ENCODE measurements at places on chromosomes 2 and 18.

GRCh38 chr18:78821396-78821795 is 158.2 kb upstream of the SALL3 start:
- no peak for DNase-seq

DNA sequence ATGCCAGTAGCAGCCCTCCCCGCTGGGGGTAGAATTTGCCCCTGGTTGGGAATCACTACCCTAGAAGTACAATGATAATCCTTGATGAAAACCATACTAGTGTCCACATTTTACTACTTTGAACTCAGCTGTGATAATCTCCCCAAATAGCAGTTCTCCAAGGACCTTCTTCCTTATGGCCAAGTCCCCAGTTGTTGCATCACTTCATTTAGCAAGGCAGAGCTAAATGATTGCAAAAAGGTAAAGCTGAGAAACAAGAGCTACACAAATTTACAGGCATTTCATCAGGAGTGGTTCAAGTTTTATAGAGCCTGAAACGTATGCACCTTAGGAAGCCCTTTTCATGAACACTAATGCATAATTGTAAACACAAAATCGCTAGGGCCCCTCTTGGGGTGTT is 44.9 kb upstream of the REL start:
- no peak for DNase-seq

DNA sequence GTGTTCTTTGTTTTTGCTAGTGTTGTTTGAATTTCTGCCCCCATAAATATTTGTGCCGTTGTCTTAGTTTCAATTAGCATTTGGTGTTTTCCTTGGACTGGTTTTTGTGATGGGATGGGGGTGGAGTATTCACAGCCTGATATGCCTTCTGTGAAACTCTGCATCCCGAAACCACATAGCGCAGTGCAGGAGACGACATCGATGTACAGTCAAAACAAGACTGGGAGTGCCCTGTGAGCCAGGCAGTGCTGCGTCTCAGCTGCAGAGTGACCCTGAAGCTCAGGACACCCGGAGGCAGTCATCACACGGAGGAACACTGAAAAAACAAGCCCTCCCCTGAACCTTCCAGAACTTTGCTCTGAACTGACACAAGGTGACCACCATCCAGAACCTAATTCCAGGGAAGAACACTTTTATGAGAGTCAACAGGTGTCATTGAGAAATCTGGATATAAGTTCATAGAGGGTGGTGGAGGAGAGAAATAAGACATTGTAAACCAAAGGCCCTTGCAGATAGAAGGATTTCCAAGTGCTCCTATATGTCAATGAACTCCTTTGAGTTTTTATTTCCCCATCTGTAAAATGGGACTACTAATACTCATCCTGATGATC is 61.2 kb upstream of the CABLES1 start:
- DNase-seq = no peak

DNA sequence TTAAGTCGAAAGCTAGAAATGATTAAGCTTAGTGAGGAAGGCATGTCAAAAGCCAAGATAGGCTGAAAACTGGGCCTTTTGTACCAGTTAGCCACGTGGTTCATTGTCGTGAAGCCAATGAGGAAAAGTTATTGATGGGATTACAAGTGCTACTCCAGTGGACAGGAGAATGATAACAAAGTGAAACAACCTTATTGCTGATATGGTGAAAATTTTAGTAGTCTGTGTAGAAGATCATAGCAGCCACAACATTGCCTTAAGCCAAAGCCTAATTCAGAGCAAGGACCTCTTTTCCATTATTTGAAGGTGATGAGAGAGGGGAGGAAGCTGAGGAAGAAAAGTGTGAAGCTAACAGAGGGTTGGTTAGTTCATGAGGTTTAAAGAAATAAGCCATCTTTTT is 24.1 kb upstream of the RAMP1 start:
- no peak for DNase-seq

- DNase-seq = no peak
Observed at GRCh38 chr2:2026851-2027250, 282.5 kb upstream of the PXDN start.

DNA sequence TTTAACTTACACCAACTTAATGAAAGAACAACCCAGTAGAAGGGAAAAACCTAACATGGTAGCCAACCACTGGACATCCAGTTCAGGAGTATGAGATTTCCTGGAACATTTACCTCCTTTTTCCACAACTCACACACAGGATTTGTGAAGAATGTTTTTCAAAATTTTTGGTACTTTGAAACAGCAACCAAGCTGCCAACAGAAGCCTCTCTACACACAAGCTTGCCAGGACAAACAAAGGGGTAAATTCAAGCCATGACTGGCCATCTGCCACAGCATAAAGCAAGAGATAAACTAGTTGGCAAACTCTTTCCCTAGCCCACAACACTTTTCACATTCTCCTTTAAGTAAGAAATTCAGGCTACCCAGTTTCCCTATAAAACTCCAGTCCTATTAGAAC is 21.4 kb downstream of the MGAT4A start:
- DNase-seq = no peak

DNA sequence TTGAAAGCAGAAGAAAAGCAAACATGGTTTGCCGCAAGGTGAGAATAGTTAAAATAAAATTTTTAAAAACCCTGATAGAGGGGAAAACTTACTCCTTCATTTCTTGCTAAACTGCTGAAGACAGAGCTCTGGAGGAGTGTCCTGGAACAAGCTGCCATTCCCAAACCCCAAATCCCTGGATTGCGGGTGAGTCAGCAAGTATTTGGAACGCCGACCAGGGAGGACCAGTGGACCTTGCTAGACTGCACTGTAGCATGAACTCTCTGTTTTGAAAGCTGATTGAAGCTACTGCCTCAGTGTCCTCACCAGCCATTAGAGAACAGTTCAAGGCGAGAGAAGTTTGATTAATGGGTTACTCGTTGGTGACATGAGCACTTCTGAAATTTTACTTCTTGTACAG is 99.4 kb upstream of the RASGRP3 start:
- DNase-seq = no peak

- DNase-seq = no peak
Observed at GRCh38 chr18:62586781-62587487, 64.1 kb downstream of the ZCCHC2 start.

DNA sequence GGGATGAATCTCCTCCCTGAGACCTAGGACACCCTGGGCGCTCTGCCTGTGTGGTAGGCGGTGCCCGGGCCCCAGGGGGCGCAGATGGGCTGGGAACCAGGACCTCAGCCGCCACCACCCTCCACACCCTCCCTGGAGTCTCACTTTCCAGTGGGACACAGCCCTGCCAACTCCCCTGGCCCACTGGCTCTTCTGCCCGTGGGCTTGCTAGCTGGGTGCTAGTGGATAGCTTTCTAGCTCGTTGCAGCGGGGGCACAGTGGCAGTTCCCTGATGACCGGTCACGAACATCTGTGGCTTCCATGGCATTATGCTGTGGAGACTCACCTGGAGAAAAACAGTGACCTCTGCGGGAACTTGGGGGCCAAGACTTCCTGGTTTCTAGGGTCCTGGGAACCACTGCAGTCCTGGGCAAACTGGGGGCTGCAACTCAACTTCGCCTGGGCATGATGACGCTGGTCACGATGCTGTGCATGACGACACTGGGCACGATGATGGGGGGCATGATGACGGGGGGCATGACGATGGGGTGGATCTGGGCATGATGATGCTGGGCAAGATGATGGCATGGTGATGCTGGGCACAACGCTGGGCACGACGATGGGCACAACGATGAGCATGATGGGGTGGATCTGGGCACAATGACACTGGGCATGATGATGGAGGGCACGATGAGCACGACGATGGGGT is 31.0 kb upstream of the ALLC start:
- DNase-seq = no peak

- DNase-seq = no peak
Observed at GRCh38 chr2:19796035-19796695, 105.6 kb downstream of the TTC32 start.

DNA sequence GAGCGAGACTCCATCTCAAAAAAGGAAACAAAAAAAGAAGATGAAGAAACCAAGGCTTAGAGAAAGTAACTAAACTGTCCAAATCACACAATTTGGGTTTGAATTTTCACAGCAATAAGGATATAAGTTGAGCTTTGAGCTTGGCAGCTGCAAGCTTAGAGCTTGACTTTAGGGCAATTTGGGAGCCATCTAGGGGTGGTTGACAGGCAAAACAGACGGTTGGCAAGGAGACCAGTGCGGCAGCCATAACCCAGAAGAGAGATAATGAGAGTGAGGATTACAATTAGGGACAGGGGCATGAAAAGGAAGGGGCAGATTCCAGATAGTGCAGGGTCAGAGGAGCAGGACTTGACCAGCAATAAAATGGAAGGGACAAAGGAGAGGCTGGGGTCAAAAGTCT is 382.2 kb upstream of the HNRNPA3 start:
- no peak for DNase-seq

DNA sequence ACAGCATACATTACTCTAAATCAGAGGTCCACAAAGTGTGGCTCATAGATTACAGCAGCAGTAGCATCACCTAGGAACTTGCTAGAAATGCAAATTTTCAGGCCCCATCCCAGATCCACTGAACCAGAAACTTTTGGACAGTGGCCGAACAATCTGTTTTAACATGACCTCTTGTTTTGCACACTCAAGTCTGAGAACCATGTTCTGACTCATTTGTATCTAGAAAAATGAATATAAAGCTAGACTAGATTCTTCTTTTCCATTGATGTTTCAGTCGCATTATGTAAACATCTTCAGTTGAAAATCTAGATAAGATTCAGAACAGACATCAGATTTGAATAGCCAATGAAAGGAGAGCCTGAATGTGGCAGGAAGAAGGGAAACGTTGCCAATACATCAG is 608.8 kb downstream of the LRP1B start:
- no peak for DNase-seq

DNA sequence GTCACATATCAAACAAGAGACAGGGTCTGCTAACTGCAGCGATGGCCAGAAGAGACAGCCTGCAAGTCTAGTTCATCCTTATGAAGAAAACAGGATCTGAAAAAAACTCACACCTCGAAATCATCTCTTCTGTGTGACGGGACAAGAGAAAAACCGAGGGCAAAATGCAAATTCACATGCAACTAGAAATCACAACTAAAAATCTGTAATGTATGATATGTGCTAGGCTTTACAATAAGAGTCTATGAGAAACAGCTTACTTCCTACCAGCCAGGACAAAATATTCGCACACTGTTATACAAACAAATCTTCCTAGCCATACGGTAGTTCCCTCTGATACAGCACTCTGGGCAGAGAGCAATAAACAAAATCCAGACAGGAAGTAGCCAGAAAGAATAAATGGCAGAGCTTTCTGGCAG is 48.8 kb downstream of the ANKRD44 start:
- DNase-seq = no peak

GRCh38 chr18:58456625-58457024 is 172.3 kb downstream of the ALPK2 start:
- DNase-seq = no peak

GRCh38 chr2:31023541-31023940 is 114.7 kb downstream of the GALNT14 start:
- no peak for DNase-seq

DNA sequence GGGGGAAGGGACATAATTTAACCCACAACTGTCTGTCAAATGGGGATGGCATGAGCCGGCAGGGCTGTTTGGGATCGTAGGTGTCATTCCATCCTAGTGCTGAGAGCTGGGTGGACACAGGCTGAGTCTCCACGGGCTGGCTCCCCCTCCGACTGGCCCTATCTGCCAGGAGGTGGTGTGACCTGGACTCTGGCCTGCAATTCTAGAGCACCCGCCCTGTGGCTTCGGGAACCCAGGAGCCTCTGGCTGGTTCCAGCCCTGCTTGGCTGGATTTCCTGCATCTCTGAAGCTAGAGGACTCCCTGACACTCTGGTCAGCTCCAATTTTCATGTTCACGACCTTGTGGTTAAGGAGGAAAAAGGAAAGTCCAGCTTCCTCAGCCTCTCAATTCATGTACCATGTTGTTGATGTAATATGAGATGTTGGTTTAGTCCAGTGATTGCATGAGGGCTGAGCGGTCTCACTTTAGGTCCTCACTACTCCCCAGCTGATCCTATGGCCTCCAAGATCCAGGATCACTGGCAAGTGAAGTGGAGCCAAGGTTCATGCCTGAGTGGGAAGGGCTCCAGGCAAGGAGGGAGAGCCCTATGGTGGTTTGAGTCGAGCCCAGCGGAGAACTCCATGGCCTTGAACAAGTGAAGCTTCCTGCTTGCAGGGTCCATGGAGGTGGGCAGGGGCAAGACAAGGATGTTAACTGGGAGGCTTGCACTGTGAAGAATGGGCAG is 169.1 kb downstream of the NDUFA10 start:
- DNase-seq = no peak

GRCh38 chr2:126655500-126656430 is at the start of gene GYPC:
TSS of gene GYPC (plus strand) at chr2:126656158. CDS start at chr2:126656264, 106 bp downstream.
- peak; percentile 34 for DNase-seq

DNA sequence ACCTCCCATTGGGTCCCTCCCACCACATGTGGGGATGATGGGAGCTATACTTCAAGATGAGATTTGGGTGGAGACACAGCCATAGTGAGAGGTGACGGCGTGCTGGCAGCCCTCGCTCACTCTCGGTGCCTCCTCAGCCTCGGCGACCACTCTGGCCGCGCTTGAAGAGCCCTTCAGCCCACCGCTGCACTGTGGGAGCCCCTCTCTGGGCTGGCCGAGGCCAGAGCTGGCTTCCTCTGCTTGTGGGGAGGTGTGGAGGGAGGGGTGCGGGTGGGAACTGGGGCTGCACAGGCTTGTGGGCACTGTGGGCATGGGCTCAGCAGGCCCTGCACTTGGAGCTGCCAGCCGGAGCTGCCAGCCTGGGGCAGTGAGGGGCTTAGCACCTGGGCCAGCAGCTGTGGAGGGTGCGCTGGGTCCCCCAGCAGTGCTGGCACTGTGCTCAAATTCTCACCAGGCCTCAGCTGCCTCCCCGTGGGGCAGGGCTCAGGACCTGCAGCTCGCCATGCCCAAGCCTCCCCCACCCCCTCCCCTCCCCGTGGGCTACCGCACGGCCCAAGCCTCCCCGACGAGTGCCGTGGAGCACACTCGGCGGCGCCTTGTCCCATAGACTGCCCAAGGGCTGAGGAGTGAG is 73.0 kb downstream of the SERPINB8 start:
- DNase-seq = no peak

DNA sequence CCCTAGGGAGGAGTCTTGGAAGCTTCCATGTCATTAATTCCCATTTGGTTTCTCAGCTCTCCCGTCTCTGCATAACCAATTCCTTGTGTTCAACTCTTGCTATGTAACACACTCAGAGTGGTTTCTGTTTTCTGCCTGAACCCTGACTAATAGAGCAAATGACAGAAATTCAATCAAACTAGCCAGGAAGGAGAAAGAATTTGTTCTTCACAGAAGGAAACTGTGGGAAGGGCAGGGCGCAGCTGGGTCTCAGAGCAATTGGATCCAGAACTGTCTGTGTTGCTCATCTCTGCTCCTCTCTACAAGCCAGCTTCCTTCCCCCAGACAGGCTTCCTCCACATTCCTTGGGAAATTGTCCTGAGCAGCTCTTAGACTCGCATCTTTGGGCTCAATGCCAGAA is 269.8 kb downstream of the TNS1 start:
- no peak for DNase-seq

- DNase-seq = no peak
Observed at GRCh38 chr2:108220942-108221541, 18.7 kb upstream of the SULT1C3 start.

DNA sequence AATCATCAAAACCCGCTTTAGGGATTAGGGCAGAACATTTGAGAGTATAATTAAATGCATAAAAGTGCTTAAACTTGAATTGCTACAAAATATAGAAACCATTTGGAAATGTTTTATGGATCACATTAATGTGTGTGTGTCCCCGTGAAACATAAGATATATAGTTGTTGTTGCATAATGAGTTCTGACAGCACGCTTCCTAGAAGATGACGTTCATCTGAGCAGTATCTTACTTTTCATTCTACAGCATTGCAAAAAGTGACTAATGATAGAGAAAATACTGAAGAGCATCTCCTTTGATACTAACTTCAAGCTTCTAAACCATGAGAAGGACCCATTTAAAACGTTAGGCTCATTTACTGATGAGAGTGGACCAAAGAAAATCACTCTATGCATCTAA is 63.7 kb downstream of the SLC8A1 start:
- no peak for DNase-seq

Measured in activated CD4-positive, alpha-beta T cell treated with anti-CD3 and anti-CD28 coated beads for 24 hours (primary cell).